Ovary (tissue), 10 donors: ENCODE measurements at places on chromosomes 4 and X. TPM values are rescaled to one million over a fixed set of nuclear protein-coding genes. Genes with fewer than 3 reads are reported as not detected.

CCKAR gene
- polyA plus RNA-seq: not detected

ATP8A1 gene
- polyA plus RNA-seq: 17.6 TPM

GPR34 gene
- polyA plus RNA-seq: 13.8 TPM

AFF1 gene
- polyA plus RNA-seq: 26.0 TPM

KCND1 gene
- 4.2 TPM for polyA plus RNA-seq

HPF1 gene
- polyA plus RNA-seq: 28.7 TPM

GPC3 gene
- polyA plus RNA-seq: 91.8 TPM

EDA gene
- 8.4 TPM for polyA plus RNA-seq
